A375 (cell line): ENCODE measurements at places on chromosomes 2 and 18. TPM values are rescaled to one million over a fixed set of nuclear protein-coding genes. Genes with fewer than 3 reads are reported as not detected.

The LYPD6 gene
- total RNA-seq, result 0.53 and 0.98 TPM in 2 replicates

The PCARE gene
- 0.04 TPM in 1 of 2 replicates, not detected in the other for total RNA-seq

The BMP10 gene
- not detected in 2 replicates for total RNA-seq

The TCF23 gene
- not detected in 2 replicates for total RNA-seq

The CFAP65 gene
- 0.08 TPM in 1 of 2 replicates, not detected in the other for total RNA-seq

The IL1R2 gene
- total RNA-seq, result not detected in 2 replicates

The SLC4A5 gene
- total RNA-seq, result 0.16 TPM in 1 of 2 replicates, not detected in the other

The SMAD2 gene
- total RNA-seq, result 57.4 and 61.4 TPM in 2 replicates

The COQ10B gene
- 14.6 and 17.1 TPM in 2 replicates for total RNA-seq

The RBM43 gene
- total RNA-seq, result 2.7 and 3.7 TPM in 2 replicates

The HAAO gene
- not detected in 2 replicates for total RNA-seq

The TTC39C gene
- 18.2 and 24.1 TPM in 2 replicates for total RNA-seq

The STARD6 gene
- total RNA-seq, result 0.29 TPM in 1 of 2 replicates, not detected in the other

The SEMA4C gene
- total RNA-seq, result 34.3 and 37.1 TPM in 2 replicates

The RAMP1 gene
- 96.5 and 109 TPM in 2 replicates for total RNA-seq

The MYL1 gene
- not detected in 2 replicates for total RNA-seq

The MZT2A gene
- total RNA-seq, result 157 and 193 TPM in 2 replicates

The ACTR1B gene
- total RNA-seq, result 34.1 and 45.7 TPM in 2 replicates

The LOXL3 gene
- total RNA-seq, result 158 and 171 TPM in 2 replicates

The STK25 gene
- total RNA-seq, result 91.4 and 92.6 TPM in 2 replicates

The GLI2 gene
- 4.7 and 12.9 TPM in 2 replicates for total RNA-seq

The AOX1 gene
- 2.6 and 3.1 TPM in 2 replicates for total RNA-seq

The SEPTIN10 gene
- total RNA-seq, result 26.1 and 33.1 TPM in 2 replicates

The TMEM182 gene
- 0.98 and 3.1 TPM in 2 replicates for total RNA-seq

The BOLL gene
- not detected in 2 replicates for total RNA-seq

The SKOR2 gene
- not detected in 2 replicates for total RNA-seq

The DHRS9 gene
- not detected in 2 replicates for total RNA-seq

The GAL3ST2 gene
- not detected in 2 replicates for total RNA-seq

The RGPD6 gene
- total RNA-seq, result 9.6 and 20.8 TPM in 2 replicates

The LHCGR gene
- not detected in 2 replicates for total RNA-seq

The SIX3 gene
- not detected in 2 replicates for total RNA-seq

The ANTXR1 gene
- 19.0 and 20.0 TPM in 2 replicates for total RNA-seq

The SLC38A11 gene
- total RNA-seq, result not detected in 2 replicates

The FOXI3 gene
- total RNA-seq, result 0.08 TPM in 1 of 2 replicates, not detected in the other

The RUFY4 gene
- not detected in 2 replicates for total RNA-seq

The DOK6 gene
- total RNA-seq, result 0.27 and 2.3 TPM in 2 replicates

The GPR75 gene
- total RNA-seq, result 2.4 and 3.0 TPM in 2 replicates

The LYG1 gene
- total RNA-seq, result 0.15 and 0.45 TPM in 2 replicates

The TMEM237 gene
- total RNA-seq, result 15.4 and 20.8 TPM in 2 replicates

The MAL gene
- not detected in 2 replicates for total RNA-seq

The INPP5D gene
- total RNA-seq, result 0.37 and 0.72 TPM in 2 replicates

The ANKRD62 gene
- total RNA-seq, result not detected in 2 replicates

The OSBPL1A gene
- 20.6 and 29.3 TPM in 2 replicates for total RNA-seq

The ZNF521 gene
- 10.4 and 12.2 TPM in 2 replicates for total RNA-seq

The FSHR gene
- total RNA-seq, result not detected in 2 replicates

The ASPRV1 gene
- 0.34 and 0.61 TPM in 2 replicates for total RNA-seq

The FN1 gene
- total RNA-seq, result 44.3 and 65.8 TPM in 2 replicates

The M1AP gene
- total RNA-seq, result 0.24 TPM in 1 of 2 replicates, not detected in the other

The ASXL3 gene
- not detected in 2 replicates for total RNA-seq

The PLGLB2 gene
- total RNA-seq, result 0.30 and 0.74 TPM in 2 replicates

The RGPD3 gene
- 0.08 TPM in 1 of 2 replicates, not detected in the other for total RNA-seq

The IHH gene
- total RNA-seq, result not detected in 2 replicates

The KYNU gene
- total RNA-seq, result 31.0 and 48.3 TPM in 2 replicates

The ZNF892 gene
- total RNA-seq, result 2.9 and 3.0 TPM in 2 replicates

The SERPINB10 gene
- total RNA-seq, result not detected in 2 replicates

The RAB6C gene
- total RNA-seq, result 0.05 TPM in 1 of 2 replicates, not detected in the other

The KRTCAP3 gene
- 0.60 TPM in 1 of 2 replicates, not detected in the other for total RNA-seq

The RNF144A gene
- total RNA-seq, result 26.9 TPM in 2 replicates
